Activated T-helper 2 cell treated with anti-CD3 and anti-CD28 coated beads, Interferon-gamma antibody, Interleukin-2, Interleukin-4, amounts not matched to agents 10 μg/mL and 5 μg/mL and 100 μg/mL, durations not matched to agents 14 hours and 24 hours and 36 hours (primary cell): ENCODE measurements at places on chromosomes 3 and 15.
A peak's percentile ranks its signal among the peaks of the same experiment; 100 is the strongest.

GRCh38 chr3:151443583-151443982 is 17.3 kb downstream of the IGSF10 start:
- no peaks in the 10 kb centered on the region for H3K36me3 ChIP-seq
- peaks cover 3% of the 10 kb centered on the region for H3K27me3 ChIP-seq
- H3K4me3 ChIP-seq = no peak overlapping the region

DNA sequence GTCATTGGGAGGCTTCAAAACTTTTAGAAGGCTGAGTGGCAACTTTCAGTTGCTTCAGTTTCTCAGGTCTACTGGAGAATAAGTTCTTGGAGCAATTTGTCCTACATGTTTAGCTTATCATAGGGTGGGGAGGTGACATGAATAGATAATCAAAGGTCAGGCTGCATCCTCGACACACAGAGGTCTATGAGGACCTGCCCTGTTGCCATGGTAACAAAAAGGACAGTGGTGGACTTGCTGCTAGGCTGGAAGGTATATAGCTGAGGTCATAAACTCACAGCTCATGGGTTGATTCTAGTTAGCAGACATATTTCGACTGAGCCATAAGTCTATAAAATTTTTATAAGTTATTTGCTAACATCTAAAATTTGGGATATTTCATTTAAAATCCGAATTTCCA is 267.0 kb downstream of the THRB start:
- H3K27me3 ChIP-seq = no peaks in the 10 kb centered on the region
- H3K36me3 ChIP-seq = no peaks in the 10 kb centered on the region
- DNase-seq = no peak
- H3K4me3 ChIP-seq = no peak overlapping the region
- no peaks in the 10 kb centered on the region for H3K4me1 ChIP-seq

GRCh38 chr15:77380033-77380432 is 39.9 kb downstream of the PEAK1 start:
- peaks cover 14% of the 10 kb centered on the region for H3K4me1 ChIP-seq
- no peaks in the 10 kb centered on the region for H3K27me3 ChIP-seq
- H3K36me3 ChIP-seq = no peaks in the 10 kb centered on the region

GRCh38 chr3:123405021-123405420 is 43.9 kb downstream of the ADCY5 start:
- H3K4me1 ChIP-seq = no peaks in the 10 kb centered on the region
- no peak overlapping the region for H3K27ac ChIP-seq
- no peaks in the 10 kb centered on the region for H3K27me3 ChIP-seq
- no peak for DNase-seq

DNA sequence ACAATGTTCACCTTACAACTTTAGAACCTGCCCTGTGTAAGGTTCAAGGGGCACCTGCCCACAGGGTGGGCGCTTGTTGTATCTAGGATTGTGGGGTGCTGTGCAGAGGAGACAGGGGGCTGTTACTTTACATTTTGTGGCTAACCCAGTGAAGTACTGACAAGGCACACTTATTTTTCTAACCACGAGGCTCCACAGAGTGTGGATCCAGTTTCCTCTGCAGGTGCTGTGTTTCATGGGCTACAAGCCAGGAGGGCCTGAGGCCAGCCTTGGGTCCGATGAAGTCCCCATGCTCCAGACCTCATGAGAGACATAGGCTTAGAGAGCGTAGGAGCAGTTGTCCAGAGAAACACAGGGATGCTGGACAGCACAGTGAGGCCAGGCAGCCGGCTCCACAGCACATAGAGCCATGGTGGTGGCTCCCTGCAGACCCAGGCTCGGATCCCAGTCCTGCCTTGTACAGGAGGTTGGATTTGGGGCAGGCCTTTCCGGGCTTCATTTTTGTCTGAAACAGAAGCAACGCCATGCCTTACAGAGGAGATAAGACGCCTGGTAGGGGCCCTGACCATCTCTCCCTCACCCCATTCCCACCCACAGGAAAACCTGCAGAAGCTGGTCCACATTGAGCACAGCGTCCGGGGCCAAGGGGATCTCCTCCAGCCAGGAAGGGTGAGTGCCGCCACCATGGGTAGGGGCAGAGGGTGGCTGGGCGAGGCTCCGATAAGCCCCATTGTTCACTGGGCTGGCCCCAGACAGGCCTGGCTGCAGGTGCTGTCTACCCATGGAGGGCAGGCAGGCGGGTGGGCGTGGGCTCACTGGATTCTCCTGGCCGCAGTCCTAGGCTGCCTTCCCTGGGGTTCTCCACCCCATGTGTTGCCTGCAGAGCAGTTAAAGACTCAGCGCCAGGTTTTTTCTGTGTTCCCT is 40.1 kb upstream of the NR2C2 start:
- no peak for DNase-seq
- no peaks in the 10 kb centered on the region for H3K4me1 ChIP-seq

DNA sequence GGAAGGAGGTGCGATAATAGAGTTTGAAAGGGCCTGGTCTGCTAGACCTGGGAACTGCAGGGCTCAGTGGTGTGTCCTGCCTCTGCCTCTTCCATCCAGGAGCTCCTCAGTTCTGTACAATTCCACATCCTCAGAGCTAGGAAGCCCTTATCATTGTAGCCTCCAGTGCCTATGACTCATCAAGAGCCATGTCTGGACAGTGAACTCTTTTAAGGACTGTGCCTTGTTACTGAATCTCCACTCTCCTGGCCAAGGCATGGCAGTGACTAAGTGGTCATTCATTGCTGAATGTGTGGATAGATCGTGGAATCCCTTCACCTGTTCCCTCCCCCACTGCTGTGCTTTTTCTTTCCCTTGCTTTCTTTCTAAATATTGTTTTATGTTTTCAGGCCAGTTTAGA is 2.9 kb downstream of the TIMP4 start:
- no peaks in the 10 kb centered on the region for H3K36me3 ChIP-seq
- no peak for DNase-seq
- peaks cover 13% of the 10 kb centered on the region for H3K4me1 ChIP-seq
- no peak overlapping the region for H3K4me3 ChIP-seq
- H3K27ac ChIP-seq = no peak overlapping the region

DNA sequence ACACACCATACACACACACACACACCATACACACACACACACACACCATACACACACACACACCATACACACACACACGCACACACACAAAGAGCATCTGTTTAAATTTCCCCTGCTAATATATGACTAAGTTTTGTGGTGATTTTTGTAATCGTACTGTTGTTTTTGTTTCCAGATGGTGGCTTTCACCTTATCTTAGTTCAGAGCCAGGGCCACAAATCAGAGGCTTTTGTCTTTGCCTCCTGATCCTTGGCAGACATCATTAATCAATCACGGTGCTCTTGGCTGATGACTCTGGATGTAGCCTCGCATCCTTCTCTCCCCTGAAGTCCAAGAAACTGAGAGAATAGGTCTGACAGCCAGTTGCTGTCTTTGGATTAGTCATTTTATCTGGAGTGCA is 52.1 kb downstream of the EDEM1 start:
- no peaks in the 10 kb centered on the region for H3K36me3 ChIP-seq
- no peak for DNase-seq
- H3K4me1 ChIP-seq = no peaks in the 10 kb centered on the region
- H3K27me3 ChIP-seq = no peaks in the 10 kb centered on the region
- H3K27ac ChIP-seq = no peak overlapping the region

GRCh38 chr15:32888221-32888761 is 170.5 kb downstream of the GREM1 start:
- H3K27me3 ChIP-seq = no peaks in the 10 kb centered on the region
- H3K4me1 ChIP-seq = no peaks in the 10 kb centered on the region
- H3K36me3 ChIP-seq = no peaks in the 10 kb centered on the region
- H3K4me3 ChIP-seq = no peak overlapping the region

- H3K4me1 ChIP-seq = peaks cover 43% of the 10 kb centered on the region
- peak; percentile 29 for DNase-seq
- peak overlapping the region; percentile 96 for H3K27ac ChIP-seq
- H3K4me3 ChIP-seq = peak overlapping the region; percentile 89
- H3K36me3 ChIP-seq = peaks cover 11% of the 10 kb centered on the region
- no peaks in the 10 kb centered on the region for H3K27me3 ChIP-seq
These were observed 90.2 kb upstream of the CHD2 start for GRCh38 chr15:92809880-92810361.

DNA sequence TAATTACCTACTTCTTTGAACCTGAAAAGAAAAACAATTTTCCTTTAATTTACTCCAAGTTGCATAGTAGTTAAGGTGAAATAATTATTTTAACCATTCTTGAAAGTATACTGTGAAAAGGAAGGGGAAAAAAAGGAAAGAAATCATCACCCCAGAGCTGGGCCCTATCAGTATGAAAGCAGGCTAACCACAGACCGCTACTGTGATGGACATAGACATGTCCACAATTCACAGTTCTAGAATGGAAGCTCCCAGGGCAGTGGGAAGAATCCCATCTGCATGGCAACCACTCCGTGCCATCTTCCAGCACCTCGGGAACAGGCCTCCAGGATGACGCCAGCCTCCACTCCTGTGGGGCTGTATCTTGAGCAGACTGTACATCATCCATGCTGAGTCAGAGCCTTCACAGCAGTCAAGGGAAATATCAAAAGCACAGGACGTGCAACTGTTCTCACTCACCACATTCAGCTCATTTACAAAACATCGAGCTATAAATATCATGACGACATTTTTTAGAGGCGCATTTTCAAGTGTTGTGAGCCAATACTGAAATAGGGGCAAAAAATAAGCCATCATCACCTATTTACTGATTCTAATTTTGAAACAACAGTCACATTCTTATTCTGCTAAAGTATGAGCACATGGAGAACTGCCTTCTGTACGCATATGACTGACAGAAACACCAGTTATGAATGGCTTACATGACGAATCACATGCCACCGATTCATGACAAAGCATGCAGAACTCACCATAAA is 119.7 kb downstream of the SNRK start:
- no peak overlapping the region for H3K4me3 ChIP-seq
- H3K36me3 ChIP-seq = no peaks in the 10 kb centered on the region
- peaks cover 1% of the 10 kb centered on the region for H3K27me3 ChIP-seq
- no peak overlapping the region for H3K27ac ChIP-seq
- no peak for DNase-seq

GRCh38 chr3:126194713-126195305 is 14.4 kb upstream of the ALDH1L1 start:
- no peaks in the 10 kb centered on the region for H3K4me1 ChIP-seq
- DNase-seq = no peak
- H3K4me3 ChIP-seq = no peak overlapping the region
- H3K36me3 ChIP-seq = no peaks in the 10 kb centered on the region

- H3K4me3 ChIP-seq = no peak overlapping the region
- peaks cover 55% of the 10 kb centered on the region for H3K36me3 ChIP-seq
- no peaks in the 10 kb centered on the region for H3K27me3 ChIP-seq
- no peak overlapping the region for H3K27ac ChIP-seq
- no peak for DNase-seq
- peaks cover 8% of the 10 kb centered on the region for H3K4me1 ChIP-seq
These were observed 134.6 kb downstream of the ATP8B4 start for GRCh38 chr15:49984436-49984835.

- H3K36me3 ChIP-seq = no peaks in the 10 kb centered on the region
- H3K27ac ChIP-seq = no peak overlapping the region
- DNase-seq = no peak
- H3K4me3 ChIP-seq = no peak overlapping the region
- H3K4me1 ChIP-seq = peaks cover 9% of the 10 kb centered on the region
- H3K27me3 ChIP-seq = no peaks in the 10 kb centered on the region
These were observed 124.2 kb downstream of the ASB7 start for GRCh38 chr15:100726421-100727190.

GRCh38 chr3:159277814-159278213 is 476.0 kb downstream of the MFSD1 start:
- no peak overlapping the region for H3K27ac ChIP-seq
- no peaks in the 10 kb centered on the region for H3K27me3 ChIP-seq
- no peaks in the 10 kb centered on the region for H3K4me1 ChIP-seq

DNA sequence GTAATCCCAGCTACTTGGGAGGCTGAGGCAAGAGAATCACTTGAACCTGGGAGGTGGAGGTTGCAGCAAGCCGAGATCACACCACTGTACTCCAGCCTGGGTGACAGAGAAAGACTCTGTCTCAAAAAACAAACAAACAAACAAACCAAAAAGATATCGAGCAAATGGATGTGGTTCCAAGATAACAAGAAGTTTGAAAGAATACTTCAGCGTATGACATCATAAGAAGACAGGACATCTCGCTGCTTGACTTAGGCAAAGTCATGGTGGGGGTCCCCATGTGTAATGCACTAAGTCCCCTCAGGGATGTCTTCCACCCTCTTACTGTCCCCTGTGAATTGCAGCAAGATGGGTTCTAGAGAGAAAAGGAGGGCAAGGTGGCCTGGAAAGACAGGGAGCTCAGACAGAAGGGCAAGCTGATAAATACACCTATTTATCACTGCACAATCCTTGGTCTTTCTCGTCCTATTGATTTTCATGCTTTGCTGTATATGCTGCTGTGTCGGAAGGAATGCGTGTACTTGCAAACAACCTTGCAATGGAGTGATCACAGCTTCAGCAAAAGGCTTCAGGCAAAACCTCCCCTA is 115.0 kb downstream of the BDH1 start:
- peaks cover 18% of the 10 kb centered on the region for H3K27me3 ChIP-seq
- H3K4me1 ChIP-seq = peaks cover 6% of the 10 kb centered on the region
- no peaks in the 10 kb centered on the region for H3K36me3 ChIP-seq
- no peak overlapping the region for H3K4me3 ChIP-seq
- H3K27ac ChIP-seq = no peak overlapping the region

DNA sequence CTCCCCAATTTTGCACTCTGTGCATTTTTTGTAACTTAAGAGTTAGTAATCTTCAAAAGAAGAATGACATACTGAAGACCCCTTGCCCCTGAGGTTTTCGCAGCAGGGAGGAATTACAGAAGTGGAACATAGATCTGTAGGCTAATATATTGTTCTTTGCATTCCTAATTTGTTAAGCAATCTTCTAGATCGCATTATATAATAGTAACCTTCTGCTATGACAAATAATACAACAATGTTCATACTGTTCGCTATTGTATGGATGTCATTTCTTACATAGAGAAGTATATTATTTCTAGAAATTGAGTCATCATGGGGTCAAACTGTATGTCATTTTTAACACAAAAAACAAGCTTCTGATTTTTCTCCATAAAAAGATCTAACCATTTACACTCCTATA is 95.8 kb upstream of the TGFBR2 start:
- H3K4me1 ChIP-seq = peaks cover 7% of the 10 kb centered on the region
- H3K4me3 ChIP-seq = no peak overlapping the region
- DNase-seq = no peak
- H3K36me3 ChIP-seq = no peaks in the 10 kb centered on the region

GRCh38 chr15:43911235-43911781 is 84.5 kb downstream of the WDR76 start:
- no peaks in the 10 kb centered on the region for H3K36me3 ChIP-seq
- H3K27me3 ChIP-seq = no peaks in the 10 kb centered on the region
- DNase-seq = no peak
- no peak overlapping the region for H3K27ac ChIP-seq

GRCh38 chr15:35466476-35466875 is 79.5 kb downstream of the DPH6 start:
- H3K36me3 ChIP-seq = no peaks in the 10 kb centered on the region
- no peak overlapping the region for H3K27ac ChIP-seq
- H3K4me1 ChIP-seq = no peaks in the 10 kb centered on the region
- no peak overlapping the region for H3K4me3 ChIP-seq

DNA sequence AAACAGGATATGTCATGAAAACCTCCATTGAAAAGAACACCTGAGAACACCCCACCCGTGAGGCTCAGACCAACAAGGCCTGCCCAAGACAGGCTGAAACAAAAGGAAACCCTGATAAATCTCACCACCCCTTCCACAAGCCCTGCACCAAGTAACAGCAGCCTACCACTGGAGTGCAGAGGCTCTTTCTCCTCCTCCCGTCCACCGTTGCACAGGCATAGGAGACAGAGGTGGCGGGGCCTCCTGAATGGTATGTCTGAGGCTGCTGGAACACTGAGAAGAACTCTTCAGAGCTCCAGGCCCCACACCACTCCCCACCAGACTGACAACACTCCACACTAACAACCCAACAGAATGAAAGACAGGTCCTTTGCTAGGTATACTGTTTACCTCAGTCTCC is 21.4 kb downstream of the CHDH start:
- peaks cover 17% of the 10 kb centered on the region for H3K36me3 ChIP-seq
- no peak overlapping the region for H3K4me3 ChIP-seq
- no peak overlapping the region for H3K27ac ChIP-seq
- peaks cover 28% of the 10 kb centered on the region for H3K4me1 ChIP-seq
- no peak for DNase-seq
